ENCODE measurements at places on chromosomes 11 and 22.

GRCh38 chr11:72758690-72759389, 6.6 kb upstream of the ARAP1 start:
- DNase-seq = no peak

- no peak for DNase-seq
Measured at GRCh38 chr11:31499576-31500178, 9.7 kb downstream of the IMMP1L start.

DNA sequence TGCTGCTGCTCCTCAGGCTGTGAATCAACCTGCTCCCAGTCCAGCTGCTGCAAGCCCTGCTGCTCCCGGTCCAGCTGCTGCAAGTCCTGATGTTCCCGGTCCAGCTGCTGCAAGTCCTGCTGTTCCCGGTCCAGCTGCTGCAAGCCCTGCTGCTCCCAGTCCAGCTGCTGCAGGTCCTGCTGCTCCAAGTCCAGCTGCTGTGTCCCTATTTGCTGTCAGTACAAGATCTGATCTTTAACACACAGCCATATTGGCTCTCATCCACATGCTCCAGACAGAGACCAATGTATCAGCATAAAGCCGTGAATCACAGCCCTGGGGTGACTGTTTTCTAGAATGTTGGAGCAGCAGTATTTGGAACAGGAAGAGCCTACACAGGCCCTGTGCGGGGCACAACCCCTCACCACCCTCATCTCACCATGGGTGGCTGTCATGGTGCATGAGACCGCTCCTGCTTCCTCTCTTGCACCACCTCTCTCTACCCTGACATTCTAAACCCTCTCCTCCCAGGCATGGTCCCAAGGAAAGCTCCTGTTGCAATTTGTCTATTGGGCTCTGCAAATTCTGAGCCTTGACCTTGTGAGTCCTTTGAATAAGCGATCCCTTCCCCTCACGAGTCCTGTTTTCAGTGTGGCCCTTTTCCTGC, 3.5 kb downstream of the KRTAP5-10 start:
- DNase-seq = no peak

GRCh38 chr11:2250041-2250440, 20.3 kb downstream of the ASCL2 start:
- no peak for DNase-seq

DNA sequence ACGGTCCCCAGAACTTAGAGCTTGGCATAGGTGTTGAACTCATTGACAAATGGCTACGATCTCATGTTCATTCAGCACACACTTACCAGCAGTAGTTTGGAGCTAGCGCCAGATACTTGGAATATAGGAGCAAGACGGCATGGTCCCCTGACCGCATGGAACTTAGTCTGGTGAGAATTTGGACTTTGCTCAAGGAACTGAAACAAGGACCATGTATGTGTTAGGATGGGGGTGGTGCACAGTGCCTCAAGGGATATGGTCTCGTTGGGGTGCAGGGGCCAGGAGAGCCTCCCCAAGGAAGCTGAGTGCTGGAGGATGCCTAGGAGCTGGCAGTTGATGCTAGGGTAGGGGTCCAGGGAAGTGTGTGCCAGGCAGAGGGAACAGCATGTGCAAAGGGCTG, 119.2 kb downstream of the KIAA1671 start:
- DNase-seq = no peak

- no peak for DNase-seq
Measured at GRCh38 chr11:105781807-105782206, 171.9 kb downstream of the GRIA4 start.

- no peak for DNase-seq
Measured at GRCh38 chr11:23730307-23730998, 766.4 kb upstream of the LUZP2 start.

DNA sequence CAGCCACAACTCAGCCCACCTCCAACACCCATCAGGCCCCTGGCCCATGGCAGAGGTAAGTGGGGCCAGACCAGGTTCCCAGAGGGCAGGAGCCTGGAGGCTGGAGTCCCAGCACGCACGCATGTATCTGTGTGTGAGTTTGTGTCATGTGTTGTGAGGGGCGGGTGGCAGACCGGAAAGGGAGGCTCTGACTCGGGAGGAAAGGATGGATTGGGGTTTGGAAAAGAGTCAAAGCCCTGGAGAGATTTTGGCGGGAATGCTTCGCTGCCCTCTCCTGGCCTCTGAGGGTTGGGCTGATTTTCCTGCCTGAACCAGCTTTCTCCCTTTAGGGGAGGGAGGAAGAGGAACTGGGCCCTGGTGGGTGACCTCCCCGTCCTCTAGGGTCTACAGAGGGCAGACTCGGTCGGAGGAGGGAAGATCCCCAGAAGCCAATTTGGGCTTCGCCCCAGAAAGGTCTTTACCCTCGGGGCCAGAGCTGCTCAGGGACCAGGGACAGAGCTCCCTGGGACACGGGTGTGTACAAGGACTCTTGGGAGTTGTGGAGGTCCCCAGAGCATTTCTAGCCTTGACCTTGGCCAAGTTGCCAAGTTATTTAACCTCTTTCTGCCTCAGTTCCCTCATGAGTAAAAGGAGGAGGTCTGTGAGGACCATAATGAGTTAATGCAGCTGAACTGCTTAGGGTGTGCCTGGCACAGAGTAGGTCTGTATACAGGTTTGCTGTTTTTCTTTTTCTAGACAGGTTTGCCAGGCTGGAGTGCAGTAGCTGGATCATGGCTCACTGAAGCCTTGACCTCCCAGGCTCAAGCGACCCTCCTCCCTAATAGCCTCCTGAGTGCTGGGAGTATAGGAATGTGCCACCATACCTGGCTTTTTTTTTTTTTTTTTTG, 6.9 kb downstream of the C11orf68 start:
- no peak for DNase-seq

DNA sequence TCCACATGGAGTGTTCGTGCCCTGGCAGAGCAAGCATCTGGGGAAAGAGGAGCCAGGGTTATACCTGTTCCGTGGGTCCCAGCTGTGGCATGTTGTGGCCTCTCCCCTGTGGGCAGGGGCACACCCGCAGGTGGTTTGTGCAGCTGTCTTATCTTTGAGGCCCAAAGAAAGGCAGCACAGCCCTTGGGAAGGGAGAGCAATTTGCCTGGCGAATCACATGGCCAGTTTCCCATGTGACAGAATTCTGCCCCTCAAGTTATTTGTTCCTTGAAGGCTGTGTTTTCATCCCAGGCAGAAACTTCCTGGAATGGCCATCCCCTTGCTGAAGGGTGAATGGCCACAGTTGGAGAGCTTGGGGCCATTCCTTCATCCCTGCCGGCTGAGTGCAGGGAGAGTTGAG, 16.4 kb upstream of the COX8A start:
- DNase-seq = no peak

DNA sequence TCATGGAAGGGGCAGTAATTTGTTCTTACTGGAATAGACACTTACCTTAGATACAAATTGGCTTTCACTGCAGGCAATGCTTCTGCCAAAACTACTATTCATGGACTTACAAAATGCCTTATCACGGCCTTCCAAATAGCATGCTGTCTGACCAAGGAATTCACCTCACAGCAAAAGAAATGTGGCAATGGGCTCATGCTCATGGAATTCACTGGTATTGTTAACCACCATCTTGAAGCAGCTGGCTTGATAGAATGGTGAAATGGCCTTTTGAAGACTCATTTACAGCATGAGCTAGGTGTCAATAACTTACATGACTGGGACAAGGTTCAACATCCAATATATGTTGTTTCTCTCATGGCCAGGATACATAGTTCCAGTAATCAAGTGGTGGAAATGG, 21.9 kb downstream of the OR5B21 start:
- DNase-seq = no peak

DNA sequence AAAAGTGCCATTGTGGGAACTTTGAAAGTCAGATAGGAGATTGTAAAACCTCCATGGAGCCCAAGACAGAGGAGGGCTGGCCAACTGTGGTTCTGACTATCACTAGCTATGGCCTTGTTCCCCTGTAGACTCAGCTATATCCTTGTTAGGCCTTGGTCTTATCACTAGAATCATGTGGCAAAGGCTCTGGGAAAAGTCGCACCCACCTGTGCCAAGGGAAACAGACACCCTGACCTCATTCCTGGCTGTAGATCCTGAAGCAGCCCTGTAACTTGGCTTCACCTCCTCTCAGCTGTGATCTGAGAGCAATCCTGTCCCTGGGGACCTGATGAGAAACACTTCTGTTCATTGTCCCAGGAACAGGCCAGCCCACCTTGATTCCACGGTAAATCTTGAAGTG, 566.2 kb downstream of the TMEM135 start:
- DNase-seq = no peak

- DNase-seq = no peak
Measured at GRCh38 chr22:47858773-47859306, 1096.4 kb downstream of the TBC1D22A start.

GRCh38 chr11:105032495-105032894, 2.4 kb downstream of the CASP1 start:
- DNase-seq = no peak

DNA sequence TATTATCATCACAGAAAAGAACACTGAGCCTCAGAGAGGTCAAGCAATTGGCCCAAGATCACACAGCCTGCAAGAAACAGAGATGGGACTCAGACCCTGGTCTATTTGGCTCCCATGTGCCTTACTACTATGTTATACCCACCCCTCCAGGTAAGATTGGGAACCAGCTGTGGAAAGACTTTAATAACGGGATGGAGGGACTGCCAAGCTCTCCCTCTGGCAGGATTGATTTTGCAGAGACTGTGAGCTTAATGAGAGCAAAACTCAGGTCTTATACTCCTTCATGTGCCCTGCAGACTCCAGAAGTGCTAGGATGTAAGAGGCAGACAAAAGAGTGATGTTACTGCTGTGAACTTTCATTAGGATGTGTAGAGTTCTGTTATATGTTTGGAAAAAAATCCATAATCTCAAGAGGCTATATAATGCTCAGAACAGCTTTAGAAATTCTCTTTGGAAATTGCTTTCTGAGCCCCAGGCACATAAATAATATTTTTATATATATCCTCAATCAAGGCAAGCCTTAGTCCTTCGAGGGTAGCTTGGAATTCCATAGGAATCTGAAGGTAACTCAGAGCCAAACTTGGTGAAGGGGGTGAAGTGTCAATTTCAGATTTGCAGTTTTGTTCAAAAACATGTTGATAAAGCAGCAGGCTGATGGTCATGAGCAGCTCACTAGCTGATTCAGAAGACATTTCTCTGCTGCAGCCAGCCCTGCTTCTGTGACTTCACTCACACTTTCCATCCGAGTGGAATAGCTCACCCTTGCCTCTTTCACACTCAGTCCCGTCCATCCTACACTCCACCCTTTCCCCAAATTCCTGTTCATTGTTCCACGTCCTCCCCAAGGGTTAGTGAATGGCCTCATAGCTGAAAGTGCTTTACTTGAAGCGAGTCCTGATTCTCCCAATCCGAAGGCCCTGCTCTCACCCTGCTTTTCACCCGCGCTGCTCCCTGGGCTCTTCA, 188.8 kb downstream of the SNX19 start:
- no peak for DNase-seq

DNA sequence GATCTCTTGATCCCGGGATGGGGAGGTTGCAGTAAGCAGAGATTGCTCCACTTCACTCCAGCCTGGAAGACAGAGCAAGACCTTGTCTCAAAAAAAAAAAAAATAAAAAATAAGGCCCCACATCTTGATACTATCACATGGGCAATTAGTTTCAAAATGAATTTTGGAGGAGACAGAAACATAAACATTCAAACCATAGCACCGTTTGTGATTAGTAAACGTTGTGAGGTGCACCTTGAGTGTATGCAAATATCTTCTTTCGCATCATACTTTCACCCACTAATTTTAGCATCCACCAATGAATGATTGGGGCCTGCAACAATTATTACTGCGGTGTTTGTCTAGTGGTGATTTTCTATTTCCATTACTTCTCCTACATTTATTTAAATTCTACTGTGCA, 11.0 kb upstream of the SPDYC start:
- DNase-seq = no peak

DNA sequence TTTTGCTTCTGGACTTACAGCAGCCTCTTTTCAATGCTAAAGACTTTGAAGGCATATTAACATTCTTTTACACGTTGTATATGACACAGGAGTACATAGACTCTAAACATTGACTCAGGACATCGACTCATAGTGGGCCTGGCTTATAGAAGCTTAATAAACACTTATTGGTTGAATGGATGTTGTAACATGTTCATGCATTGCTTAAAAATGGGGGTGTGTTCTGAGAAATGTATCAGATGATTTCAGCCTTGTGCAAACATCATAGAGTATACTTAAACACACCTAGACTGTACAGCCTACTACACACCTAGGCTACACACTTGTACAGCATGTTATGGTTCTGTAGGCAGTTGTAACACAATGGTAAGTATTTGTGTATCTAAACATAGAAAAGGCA, 17.9 kb downstream of the TTC17 start:
- no peak for DNase-seq

DNA sequence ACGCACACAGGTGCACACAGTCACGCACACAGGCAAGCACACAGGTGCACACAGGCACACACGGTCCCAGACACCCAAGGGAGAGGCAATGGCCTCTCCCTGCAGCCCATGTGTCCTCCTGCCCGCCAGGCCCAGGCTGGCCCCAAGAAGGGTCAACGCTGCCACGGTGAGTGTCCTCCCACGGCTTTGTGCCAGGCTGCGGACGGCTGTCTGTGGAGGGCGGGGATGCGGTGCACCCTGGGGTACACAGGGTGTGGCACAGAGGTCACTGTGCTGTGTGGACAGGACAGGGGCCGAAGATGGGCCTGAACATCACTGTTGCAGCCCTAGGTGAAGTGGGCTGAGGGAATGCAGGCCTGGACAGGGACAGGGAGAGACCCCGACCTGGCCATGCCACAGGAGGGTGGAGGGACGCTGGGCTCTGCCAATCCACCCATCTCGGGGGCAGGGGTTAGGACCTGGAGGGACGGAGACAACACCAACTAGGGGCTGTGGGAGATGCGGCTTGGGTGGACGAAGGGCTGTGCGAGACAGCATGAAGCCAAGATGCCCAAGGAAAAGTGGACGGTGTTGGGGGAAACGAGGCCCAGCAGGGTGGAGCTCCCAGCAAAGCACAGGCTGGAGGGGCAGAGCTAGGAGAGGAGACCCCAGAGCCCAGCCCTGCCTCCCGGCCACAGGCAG, 523.8 kb downstream of the BRD1 start:
- no peak for DNase-seq

GRCh38 chr22:25370322-25370721, 150.9 kb downstream of the CRYBB2 start:
- DNase-seq = no peak

- DNase-seq = no peak
Measured at GRCh38 chr22:42959576-42960509, 55.1 kb downstream of the PACSIN2 start.

DNA sequence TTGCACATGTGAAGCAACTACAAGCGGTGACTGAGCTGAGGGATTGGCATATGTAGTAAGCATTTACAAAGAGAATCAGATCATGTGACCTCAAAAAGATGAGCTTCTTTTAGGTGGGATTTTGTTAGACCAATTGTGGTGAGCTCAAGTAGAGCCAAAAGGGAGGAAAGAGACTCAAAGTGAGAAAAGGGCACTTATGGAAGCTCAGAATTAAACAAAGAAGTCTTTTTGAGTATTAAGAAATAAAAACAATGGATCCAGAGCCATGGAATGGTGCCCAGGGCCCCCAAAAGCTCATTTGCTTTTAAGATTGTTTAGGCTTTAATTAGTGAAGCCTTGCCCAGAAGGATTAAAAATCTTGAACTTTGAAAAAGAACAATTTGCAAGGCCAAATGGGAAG, 246.7 kb upstream of the MPPED2 start:
- no peak for DNase-seq
